ENCODE measurements at places on chromosomes 2 and 18. TPM values are rescaled to one million over a fixed set of nuclear protein-coding genes. Genes with fewer than 3 reads are reported as not detected.

GAREM1 gene
- 0.25 TPM for total RNA-seq

MARS2 gene
- total RNA-seq: 4.1 TPM

C18orf54 gene
- 6.9 TPM for total RNA-seq

SLC35F5 gene
- total RNA-seq: 110 TPM

EDAR gene
- not detected for total RNA-seq

REG3A gene
- total RNA-seq: not detected

TMEM182 gene
- 1.0 TPM for total RNA-seq

SCTR gene
- not detected for total RNA-seq

SCN3A gene
- total RNA-seq: 11.5 TPM

CREB1 gene
- 29.7 TPM for total RNA-seq

SPATA3 gene
- not detected for total RNA-seq

FTCDNL1 gene
- total RNA-seq: 0.38 TPM

LRP1B gene
- total RNA-seq: 0.13 TPM

ASB18 gene
- total RNA-seq: not detected

IL1A gene
- not detected for total RNA-seq

MC2R gene
- total RNA-seq: not detected

B4GALT6 gene
- 5.3 TPM for total RNA-seq

FEZ2 gene
- 53.6 TPM for total RNA-seq

POTEJ gene
- 0.38 TPM for total RNA-seq

IL1R1 gene
- 7.2 TPM for total RNA-seq

MERTK gene
- total RNA-seq: 14.0 TPM

IAH1 gene
- 37.0 TPM for total RNA-seq

IL1F10 gene
- total RNA-seq: not detected

PARD6G gene
- total RNA-seq: 34.7 TPM

AMER3 gene
- not detected for total RNA-seq

SCYGR8 gene
- not detected for total RNA-seq

SALL3 gene
- total RNA-seq: not detected

GALNT3 gene
- under 0.01 TPM for total RNA-seq

HOXD11 gene
- not detected for total RNA-seq

UPP2 gene
- total RNA-seq: not detected

STAT1 gene
- total RNA-seq: 55.8 TPM

DES gene
- total RNA-seq: not detected

FER1L5 gene
- not detected for total RNA-seq

ST8SIA5 gene
- total RNA-seq: under 0.01 TPM

LYG1 gene
- total RNA-seq: 0.13 TPM

HOXD4 gene
- total RNA-seq: 2.5 TPM

KCNK3 gene
- not detected for total RNA-seq

GKN2 gene
- not detected for total RNA-seq

ALPI gene
- not detected for total RNA-seq

CNOT11 gene
- 18.5 TPM for total RNA-seq

CFAP221 gene
- not detected for total RNA-seq

CHRNG gene
- total RNA-seq: not detected

ASPRV1 gene
- under 0.01 TPM for total RNA-seq

KIF5C gene
- total RNA-seq: under 0.01 TPM

MATN3 gene
- total RNA-seq: 1.0 TPM
